ENCODE measurements at places on chromosomes 16 and 17. TPM values are rescaled to one million over a fixed set of nuclear protein-coding genes. Genes with fewer than 3 reads are reported as not detected.

DNA sequence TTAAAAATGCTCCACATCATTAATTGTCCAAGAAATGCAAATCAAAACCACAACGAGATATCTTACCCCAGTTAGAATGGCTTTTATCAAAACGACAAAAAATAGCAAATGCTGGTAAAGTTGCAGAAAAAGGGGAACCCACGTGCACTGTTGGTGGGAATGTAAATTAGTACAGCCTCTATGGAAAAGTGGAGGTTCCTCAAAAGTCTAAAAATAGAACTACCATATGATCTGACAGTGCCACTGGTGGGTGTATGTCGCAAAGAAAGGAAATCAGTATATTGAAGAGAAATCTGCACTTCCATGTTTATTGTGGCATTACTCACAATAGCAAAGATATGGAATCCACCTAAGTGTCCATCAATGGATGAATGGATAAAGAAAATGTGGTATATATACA, 38.2 kb upstream of the ZFHX3 start:
- no peak for DNase-seq

DNA sequence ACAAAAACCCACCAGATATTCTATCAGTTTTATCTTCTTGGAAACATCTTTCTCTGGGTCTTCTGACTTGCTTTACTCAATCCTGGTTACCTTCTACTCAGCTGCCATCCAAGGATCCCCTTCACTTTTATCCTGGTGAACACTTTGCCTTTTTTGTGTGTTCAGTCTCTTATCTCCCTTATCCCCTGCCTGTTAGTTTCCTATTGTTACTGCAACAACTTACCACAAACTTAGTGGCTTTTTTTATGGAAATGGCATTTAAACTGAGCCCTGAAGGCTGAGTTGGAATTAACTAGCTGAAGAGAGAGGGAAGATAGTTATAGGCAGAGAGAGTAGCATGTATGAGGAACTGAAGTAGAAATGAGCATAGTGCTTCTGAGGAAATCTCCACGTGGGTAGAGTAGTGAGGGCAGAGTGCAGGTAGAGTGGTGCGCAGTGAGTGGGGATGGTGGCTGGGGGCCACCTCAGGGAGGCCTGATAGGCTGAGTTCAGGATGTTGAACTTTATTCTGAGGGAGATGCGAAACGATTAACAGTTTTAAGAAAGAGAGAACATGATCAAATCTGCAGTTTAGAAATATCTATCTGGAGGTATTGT, 26.3 kb downstream of the TANGO6 start:
- DNase-seq, result no peak

DNA sequence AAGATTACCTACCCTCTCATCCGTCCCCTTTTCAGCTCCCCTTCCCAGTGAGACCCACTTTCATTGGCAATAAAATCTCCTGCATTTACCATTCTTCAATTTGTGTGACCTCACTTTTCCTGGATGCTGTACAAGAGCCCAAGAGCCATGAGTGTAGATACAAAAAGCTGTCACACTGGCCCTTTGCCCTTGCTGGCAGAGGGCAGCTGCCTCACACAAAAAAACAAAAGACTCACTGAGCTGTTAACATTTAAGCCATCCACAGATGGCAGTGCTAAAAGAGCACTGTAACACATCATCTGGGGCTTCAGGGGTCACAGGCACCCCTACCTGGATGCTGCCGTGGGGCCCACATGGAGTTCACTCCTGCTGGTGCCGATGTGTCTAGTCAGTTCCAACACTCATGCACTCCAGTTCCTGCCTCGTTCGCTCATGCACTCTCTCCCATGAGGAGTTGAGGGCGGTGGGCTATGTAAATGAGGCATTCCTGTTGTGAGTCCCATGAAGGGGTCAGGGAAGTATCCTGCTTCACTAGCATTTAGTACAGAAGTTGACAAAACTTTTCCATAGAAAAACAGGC, 123.1 kb downstream of the CA10 start:
- no peak for DNase-seq

- peak; percentile 25 for DNase-seq
Measured at GRCh38 chr17:31310886-31311285, 3.0 kb downstream of the EVI2B start.

GRCh38 chr16:54193665-54194333, 92.8 kb downstream of the IRX3 start:
- peak; percentile 36 for DNase-seq

DNA sequence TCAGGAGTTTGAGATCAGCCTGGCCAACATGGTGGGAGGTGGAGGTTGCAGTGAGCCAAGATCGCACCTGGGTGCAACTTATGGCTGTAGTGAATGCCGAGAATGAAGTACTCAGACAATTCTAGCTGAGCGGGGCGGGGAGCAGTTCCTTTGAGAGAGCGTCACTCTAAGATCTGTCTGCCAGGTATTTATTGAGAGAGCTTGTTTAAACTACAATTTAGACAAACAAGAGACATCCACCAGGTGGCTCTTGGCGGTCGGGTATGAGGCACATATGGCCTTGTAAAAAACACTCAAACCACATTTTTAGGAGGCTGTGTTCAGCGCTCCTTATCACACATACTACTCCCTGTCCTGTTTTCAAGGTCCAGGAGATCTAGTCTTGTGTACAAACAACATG, 40.6 kb upstream of the CDH1 start:
- DNase-seq, result no peak

DNA sequence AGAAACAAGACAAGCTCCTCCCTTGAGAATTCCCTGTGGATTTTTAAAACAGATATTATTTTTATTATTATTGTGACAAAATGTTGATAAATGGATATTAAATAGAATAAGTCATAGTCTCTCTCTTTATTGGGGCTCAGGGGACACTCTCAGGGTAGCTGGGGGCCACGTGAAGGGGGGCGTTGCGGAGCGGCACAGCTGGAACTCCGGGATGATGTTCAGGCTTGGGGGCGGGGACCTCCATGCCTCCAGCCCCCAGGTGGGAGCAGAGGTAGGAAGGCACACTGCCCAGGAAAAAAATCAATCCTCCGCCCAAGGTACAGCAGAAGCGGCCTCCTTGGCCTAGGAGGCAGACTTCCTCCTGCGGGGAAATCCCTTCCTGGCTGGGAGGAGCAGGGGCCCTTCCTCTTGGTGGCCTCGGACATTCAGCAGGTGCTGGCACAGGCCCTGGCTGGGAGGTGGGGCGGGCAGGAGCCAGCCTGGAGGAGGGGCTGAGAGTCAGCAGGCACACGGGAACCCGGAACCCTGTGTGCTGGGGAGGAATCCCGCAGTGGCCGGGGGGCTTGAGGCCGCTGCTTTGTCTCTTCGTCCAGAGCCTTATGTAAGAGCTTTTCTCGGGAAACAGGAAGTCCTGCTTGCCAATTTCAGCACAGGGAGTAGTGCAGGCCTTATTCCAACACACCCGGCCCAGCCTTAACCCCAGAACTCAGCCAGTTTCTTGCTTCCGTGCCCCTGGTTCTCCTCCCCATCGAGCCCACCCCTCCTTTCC, 591 bp upstream of the TNFSF13 start:
- no peak for DNase-seq

- DNase-seq, result peak; percentile 47
Measured at GRCh38 chr16:70430667-70431536, 8.0 kb downstream of the ST3GAL2 start.

DNA sequence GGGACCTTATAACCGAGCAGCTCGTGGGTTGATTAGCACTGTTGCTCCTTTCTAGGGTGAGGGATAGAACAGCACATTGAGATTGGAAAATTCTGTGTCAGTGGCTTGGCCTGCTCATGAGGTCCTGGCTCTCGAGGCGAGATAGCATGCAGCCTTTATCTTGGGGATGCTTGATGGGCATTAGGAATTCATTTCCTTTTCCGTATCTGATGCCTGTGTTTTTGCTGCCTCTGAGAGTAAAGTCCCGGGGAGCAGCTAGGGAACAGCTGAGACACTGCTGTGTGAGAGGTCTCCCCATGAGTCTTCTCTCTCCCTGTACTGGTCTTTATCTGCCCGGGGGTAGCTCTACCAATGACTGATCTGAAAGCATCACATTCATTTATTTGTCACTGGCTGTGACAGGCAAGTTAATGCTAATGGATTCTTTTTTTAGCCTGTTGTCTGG, 14.5 kb downstream of the MSI2 start:
- no peak for DNase-seq

- DNase-seq, result no peak
Measured at GRCh38 chr17:50322271-50322670, 23.7 kb upstream of the XYLT2 start.

DNA sequence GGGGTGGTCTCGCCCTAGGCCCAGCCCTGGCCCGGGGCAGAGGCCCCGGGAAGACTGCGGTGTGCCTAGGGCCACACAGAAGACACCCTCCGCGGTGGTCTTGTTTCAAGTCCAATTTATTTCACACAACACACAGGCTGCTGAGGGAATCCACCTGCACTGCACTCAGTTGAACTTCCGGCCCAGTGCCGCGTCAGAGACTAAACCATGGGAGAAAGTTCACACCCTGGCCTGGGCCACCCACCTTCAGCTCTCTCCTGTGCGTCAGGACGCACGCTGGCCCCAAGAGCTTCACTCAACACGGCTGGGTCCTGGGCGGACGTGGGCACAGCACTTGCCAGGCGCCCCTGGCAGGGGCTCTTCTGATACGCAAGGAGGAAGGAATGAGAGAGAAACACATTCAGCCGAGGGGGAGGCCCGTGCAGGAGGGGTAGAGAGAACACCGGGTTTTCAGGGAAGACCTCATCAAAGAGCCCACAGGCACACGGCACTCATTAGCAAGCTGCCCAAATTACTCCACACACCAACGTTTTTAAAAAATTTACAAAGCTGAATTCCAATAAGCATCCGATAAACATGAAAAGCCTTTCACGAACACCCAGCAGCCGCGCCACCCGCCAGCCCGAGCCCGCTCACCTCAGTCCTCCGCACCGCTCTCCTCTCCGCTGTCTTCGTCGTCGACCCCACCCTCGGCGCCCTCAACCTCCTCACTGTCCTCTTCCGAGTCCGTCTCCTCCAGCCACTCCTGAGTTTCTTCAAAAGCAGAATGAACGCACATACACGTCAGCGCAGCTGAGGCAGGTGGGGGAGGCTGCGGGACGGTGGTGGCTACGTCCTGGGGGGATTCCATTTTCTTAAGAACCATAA, 57.8 kb downstream of the KLHDC4 start:
- DNase-seq, result no peak

DNA sequence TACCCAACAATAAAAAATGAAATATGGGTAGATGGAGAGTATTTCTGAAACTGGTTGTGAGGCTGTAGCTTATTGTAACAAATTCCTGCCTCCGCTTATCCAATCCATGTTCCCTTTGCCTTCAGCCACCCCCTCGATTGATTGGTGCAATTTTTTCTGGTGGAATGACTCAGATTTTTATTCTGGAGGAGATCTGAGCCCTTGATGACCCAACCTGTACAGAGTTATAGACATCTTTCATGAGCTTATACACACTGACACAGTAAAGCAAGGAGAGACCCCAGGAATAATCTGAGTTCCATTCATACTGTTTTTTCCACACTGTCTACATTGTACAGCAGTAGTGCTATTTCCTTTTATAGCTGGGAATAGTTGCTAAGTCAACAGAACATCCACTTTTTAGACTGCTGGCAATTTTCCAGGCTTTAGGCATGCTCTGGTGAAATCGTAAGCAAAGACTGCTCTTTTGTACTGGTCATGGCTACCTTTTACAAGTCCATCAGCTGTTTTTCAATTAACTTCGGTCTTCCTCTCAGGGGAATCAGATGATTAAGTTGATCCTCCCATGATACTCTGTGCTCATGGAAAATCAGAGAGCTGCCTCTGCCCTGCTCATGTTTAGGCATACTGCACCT, 30.1 kb downstream of the CCL4 start:
- no peak for DNase-seq

GRCh38 chr17:51707216-51707615, 446.9 kb downstream of the UTP18 start:
- no peak for DNase-seq

DNA sequence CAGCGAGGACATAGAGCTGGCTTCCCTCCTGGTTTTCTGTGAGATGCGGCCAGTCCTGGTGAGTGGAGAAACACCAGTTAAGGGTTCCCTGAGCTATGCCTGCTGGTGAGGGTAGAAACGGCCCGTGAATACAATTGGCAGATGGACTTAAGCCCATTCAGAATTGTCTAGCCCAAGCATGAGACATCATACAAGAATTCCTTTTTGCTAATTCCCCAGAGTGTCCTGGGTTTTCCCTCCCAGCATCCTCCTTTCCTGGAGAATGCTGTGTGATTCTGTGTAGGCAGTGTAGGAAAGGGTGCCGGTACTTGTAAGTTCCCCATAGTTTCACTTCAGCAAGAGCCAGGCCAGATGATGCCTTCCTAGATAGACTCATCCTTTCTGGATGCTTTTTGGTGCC, 65.1 kb downstream of the SDR42E1 start:
- no peak for DNase-seq

- peak; percentile 82 for DNase-seq
Measured at GRCh38 chr16:87956365-87957231, 5.4 kb downstream of the BANP start.

- DNase-seq, result no peak
Measured at GRCh38 chr17:38353086-38353604, 1.5 kb downstream of the SOCS7 start.

DNA sequence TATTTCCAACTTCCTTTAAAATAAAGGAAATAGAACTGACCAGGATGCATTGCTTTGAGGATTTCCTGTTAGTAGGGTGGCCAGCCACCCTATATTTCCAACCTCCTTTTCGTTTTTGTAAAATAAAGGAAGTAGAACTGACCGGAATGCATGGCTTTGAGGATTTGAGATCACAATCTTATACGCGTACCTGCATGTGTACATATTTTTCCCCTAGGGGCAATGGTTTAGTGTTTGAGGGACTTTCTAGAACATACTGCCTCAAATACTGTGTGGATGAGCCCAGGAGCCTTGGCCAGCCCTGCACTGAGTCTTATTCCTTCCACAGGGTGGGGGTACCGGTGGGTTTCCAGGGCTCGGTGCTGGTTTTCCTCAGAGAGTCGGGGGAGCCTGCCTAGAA, 25.6 kb downstream of the MAPK8IP3 start:
- DNase-seq, result no peak

- no peak for DNase-seq
Measured at GRCh38 chr17:77150196-77150595, 9.4 kb downstream of the SEC14L1 start.

- DNase-seq, result peak; percentile 68
Measured at GRCh38 chr17:77011173-77012011, 129.4 kb upstream of the SEC14L1 start.

DNA sequence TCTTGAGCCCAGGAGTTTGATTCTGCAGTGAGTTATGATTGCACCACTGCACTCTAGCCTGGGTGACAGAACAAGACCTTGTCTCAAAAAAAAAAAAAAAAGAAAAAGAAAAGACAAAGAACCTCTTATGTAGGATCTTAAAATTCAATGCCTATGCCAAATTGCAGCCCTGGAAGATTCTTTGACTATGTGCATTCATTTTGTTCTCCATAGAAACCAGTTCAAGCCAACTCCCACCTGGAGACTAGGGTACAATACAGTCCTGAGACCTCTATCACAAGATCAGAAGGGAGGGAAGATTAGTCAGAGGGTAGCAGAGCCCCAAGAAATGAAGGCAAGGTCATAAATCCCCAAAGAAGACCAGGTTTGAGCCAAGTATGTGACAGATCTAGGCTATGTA, 90.6 kb upstream of the HAS3 start:
- no peak for DNase-seq

- DNase-seq, result no peak
Measured at GRCh38 chr16:881219-882097, 80.9 kb upstream of the GNG13 start.

Gene ZNF423
- not detected for total RNA-seq

Gene TSNAXIP1
- total RNA-seq, result 0.33 TPM

Gene CEP295NL
- 0.10 TPM for total RNA-seq

Gene UBN1
- total RNA-seq, result 38.2 TPM

Gene SYNGR3
- total RNA-seq, result 1.9 TPM

Gene ARHGAP23
- 0.17 TPM for total RNA-seq
